Activated CD4-positive, alpha-beta T cell treated with anti-CD3 and anti-CD28 coated beads, Interleukin-2, amount 50 U/mL, for 1 hour (primary cell): ENCODE measurements at places on chromosomes 4 and X.

- DNase-seq: peak; percentile 7
Observed at GRCh38 chr4:2843941-2844584, 419 bp downstream of the ADD1 start.

- no peak for DNase-seq
Observed at GRCh38 chr4:62771983-62772557, 1571.9 kb downstream of the ADGRL3 start.

- no peak for DNase-seq
Observed at GRCh38 chr4:6845027-6845426, 62.5 kb downstream of the KIAA0232 start.

GRCh38 chrX:9293051-9293496, 171.8 kb upstream of the TBL1X start:
- no peak for DNase-seq

GRCh38 chr4:17577665-17578481, 875 bp downstream of the LAP3 start:
- DNase-seq: no peak

GRCh38 chr4:110849461-110849860, 226.6 kb upstream of the PITX2 start:
- no peak for DNase-seq

DNA sequence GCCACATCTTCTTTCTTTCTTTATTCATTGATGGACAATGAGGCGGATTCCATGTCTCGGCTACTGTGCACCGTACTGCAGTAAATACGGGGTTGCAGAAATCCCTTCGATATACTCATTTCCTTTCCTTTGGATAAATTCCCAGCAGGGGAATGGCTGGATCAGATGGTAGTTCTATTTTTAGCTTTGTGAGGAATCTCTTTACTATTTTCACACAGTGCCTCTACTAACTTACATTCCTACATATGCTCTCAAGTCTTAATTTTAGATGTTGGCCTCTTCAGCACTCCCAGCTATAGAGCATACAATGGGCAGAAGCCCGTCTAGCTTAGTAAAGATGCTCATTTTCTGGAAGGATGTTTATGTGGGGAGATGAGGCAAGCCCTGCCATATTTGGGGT, 317.4 kb downstream of the ASMT start:
- no peak for DNase-seq
